Karpas-422 (cell line): ENCODE measurements at places on chromosomes 7 and 10. TPM values are rescaled to one million over a fixed set of nuclear protein-coding genes. Genes with fewer than 3 reads are reported as not detected.

TRIL gene
- not detected in 2 replicates for total RNA-seq

MALRD1 gene
- total RNA-seq = not detected in 2 replicates

NRG3 gene
- total RNA-seq = not detected in 2 replicates

FKBP6 gene
- not detected in 2 replicates for total RNA-seq

EBLN1 gene
- total RNA-seq = not detected in 2 replicates

SPDYE2 gene
- total RNA-seq = not detected in 2 replicates

CPED1 gene
- total RNA-seq = 0.04 and 1.2 TPM in 2 replicates

SHTN1 gene
- not detected in 2 replicates for total RNA-seq

CRPPA gene
- total RNA-seq = 0.07 TPM in 1 of 2 replicates, not detected in the other

CFAP70 gene
- total RNA-seq = 14.2 and 14.4 TPM in 2 replicates

PRF1 gene
- 0.26 and 1.5 TPM in 2 replicates for total RNA-seq

LIPK gene
- total RNA-seq = not detected in 2 replicates
